ENCODE measurements at places on chromosomes 6 and 20.
A peak's percentile ranks its signal among the peaks of the same experiment; 100 is the strongest.

DNA sequence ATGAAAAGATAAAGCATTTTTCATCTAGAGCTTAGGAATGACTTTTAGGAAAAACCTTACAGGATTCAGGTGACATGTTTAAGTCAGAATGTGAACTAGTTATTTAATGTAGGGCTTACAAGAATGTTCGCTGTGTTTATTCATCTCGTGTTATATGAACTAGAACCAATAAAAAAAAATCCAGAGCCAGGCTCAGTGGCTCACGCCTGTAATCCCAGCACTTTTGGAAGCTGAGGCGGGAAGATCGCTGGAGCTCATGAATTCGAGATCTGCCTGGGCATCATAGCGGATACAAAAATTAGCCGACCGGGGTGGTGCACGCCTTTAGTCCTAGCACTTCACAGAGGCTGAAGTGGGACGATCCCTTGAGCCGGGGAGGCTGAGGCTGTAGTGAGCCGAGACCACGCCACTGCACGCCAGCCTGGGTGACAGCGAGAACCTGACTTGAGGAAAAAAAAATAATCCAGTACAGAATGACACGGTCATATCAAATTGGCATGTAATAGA, 46.3 kb downstream of the OR2B2 start:
- no peak for DNase-seq

DNA sequence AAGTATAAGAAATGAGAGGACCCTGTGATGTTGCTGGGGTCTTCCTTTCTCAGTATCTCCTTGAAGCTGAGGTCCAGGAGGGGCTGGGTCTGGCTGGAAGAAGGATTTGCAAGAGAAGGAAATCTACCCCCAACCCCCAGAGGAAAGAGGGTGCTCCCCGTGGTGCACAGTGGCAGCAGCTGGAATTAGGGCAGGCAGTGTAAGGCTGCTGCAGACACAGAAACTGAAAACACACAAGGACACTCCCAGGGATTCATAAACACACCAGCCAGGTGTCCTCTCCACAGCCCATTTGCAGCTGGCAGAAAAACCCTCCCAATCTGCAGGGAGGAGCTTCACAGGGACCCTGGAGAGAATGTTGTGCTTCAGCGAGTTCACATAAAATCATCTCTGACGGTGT, 297.2 kb downstream of the CDH26 start:
- no peak for DNase-seq

GRCh38 chr6:11675601-11676000, 103.0 kb downstream of the ADTRP start:
- DNase-seq, result no peak

DNA sequence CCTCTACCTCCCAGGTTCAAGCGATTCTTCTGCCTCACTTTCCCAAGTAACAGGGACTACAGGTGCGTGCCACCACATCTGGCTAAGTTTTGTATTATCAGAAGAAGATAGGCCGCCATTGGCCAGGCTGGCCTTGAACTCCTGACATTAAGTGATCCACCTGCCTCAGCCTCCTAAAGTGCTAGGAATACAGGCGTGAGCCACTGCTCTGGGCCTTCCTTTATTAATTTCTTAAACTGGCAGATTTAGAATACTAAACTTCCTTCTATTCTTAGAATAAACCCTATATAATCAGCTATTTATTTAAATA, 86.6 kb downstream of the HFE start:
- no peak for DNase-seq

DNA sequence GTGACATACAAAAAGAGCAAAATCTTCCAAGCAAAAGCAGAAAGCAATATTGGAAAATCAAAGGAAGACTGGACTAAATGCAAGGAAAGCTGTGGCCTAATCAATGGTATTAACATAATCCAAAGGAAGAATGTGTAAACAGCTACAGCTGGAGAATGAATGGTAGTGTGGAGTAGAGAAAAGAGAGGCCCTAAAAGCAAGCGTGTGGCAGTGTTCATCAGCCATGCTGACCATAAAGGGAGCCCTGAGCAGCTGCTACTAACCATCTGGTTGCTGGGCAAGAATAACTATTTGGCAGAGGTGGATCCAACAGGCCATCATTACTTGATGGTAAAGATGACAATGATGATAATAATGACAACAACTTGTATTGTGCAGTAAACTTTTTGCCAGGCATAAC, 148.5 kb upstream of the BEND6 start:
- DNase-seq, result peak; percentile 15

GRCh38 chr6:10154251-10154650, 260.6 kb downstream of the TFAP2A start:
- no peak for DNase-seq

GRCh38 chr20:61861054-61861841, 204.4 kb downstream of the TAF4 start:
- DNase-seq, result no peak

DNA sequence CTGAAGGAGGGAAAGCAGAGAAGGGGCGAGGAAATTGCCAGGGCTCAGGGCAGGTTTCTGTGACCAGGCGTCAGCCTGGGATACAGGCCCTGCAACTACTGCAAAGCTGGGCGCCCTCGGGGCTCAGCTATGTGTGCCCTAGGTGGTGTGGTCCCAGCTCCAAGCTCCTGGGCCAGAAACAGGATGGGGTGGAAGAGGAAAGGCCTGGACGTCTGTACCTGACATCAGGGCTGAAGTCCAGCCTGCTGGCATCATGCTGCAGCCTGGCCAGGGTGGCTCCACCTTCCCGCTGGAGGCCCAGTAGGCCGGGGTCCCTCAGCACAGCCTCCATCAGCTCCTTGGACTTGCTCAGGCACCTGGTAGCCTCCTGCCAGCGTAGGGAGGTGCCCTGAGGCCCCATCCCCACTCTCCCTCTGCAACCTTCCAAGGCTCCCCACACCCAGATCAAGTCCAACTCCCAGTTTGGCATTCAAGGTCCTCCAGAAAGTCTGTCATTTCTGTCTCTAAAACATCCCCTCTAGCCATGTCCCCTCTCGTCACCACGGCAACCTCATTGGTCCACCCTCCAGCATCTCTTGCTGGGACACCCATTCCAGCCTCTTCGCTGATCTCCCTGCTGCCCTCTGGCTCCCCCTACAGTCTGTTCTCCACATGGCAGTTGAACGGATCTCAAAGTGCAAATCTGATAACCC, 38.2 kb downstream of the KIAA1755 start:
- peak; percentile 42 for DNase-seq

- no peak for DNase-seq
Observed at GRCh38 chr20:25283221-25283951, 35.5 kb downstream of the PYGB start.

DNA sequence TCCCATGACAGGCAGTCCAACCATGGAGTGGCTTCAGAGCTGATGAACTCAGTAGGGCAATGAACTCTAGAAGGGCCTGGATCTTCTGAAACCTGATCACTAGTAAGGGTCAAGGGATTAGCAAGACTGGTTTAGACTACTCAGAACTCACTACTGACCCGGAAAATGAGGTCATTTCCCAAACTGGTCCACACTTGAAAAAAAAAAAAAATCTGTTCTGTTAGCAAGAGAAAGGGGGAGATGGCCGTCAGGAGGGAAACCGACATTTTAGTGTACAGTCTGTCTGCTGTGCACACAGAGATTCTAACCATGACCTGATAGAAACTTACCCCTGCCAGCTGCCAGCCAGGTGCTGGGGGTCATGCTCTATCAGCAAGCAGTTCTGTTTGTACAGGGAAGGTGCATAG, 262.4 kb upstream of the AGPAT4 start:
- DNase-seq, result no peak

GRCh38 chr6:105566503-105566902, 163.6 kb upstream of the PREP start:
- DNase-seq, result no peak

DNA sequence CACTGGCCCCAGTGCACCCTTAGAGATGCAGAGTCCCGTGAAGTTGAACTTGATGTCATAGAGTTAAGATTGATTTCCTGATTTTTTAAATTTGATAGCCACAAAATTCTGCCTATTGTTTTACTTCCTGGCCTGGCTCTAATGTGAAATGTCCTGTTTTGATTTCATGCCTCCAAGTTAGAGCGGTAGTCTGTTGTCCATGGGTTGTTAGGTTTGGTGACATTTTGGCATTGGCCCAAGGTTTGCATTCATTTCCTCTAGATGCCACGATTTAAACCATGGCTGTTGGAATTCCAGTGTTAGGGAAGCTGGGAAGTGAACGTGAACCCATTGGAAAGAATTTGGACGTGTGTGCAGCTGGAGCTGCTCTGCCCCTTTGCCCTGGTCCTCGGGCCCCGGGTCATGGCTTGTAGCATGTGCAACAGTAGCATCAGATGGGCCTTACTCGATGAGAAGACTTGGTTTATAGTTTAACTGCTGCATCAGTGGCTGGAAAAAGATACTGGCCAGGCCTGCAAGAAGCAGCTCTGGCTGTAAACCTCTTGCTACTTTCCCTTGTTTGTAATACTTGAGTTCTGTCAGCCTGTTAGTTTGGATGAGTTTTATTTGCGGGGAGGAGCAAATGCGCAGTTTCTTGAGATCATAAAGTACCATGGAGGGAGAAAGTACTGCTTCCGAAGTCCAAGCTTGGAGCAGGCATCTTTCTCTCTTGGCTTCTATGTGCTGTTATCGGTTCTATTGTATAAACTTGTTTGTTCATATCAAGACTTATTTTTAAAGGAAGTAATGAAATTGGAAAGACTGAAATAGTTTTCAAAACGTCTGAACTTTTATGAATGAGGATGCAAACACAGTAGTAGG, 121.4 kb upstream of the CLDN20 start:
- DNase-seq, result peak; percentile 40
